NCI-H2081 (cell line): ENCODE measurements at places on chromosomes 2 and 18.
A peak's percentile ranks its signal among the peaks of the same experiment; 100 is the strongest.

- DNase-seq, result no peak
These were observed 138.7 kb downstream of the CERS6 start for GRCh38 chr2:168594778-168595177.

- no peak for DNase-seq
These were observed 64.4 kb upstream of the REV1 start for GRCh38 chr2:99554238-99554637.

- DNase-seq, result peak; percentile 89
These were observed 1347.2 kb upstream of the DDX18 start for GRCh38 chr2:116467243-116467642.

- no peak for DNase-seq
These were observed 27.5 kb upstream of the MARCHF7 start for GRCh38 chr2:159684796-159685195.

- no peak for DNase-seq
These were observed 72.2 kb upstream of the CHRNA1 start for GRCh38 chr2:174836377-174836994.

DNA sequence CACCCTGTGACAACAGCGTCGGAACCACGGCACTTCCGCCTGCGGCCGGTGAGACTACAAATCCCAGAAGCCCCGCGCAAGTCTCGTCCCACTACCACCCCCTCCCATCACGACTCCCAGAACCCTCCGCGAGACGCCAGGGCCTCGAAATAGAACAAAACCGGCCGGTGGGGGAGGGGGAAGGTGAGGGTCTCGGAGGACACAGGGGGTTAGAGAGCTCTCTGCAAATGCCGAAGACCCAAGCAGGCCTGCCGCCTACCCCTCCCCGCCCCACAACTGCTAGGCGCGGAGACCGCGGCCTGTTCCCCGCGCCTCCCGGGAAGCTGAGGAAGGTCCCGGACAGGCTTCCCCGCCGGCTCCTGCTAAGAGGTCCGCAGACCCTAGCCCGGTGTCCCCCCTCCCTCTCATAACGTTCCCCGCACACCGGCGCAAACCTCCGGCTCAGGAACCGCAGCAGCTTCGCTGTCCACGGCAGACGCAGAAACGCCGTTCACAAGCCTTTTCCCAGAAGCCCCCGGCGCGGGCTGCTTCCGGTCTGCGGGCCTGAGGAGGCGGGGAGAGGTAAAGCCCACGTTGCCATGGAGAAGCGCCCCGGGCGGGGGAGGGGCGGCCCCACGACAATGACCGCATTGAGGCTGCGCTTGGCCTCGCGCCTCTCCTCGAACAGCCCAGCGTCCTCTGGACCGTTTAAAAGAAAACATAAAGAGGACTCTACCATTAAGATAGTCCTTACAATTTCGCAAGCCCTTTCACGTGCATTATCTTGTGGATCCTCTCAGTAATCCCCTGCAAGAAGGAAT, at the start of gene ZNF24:
Gene ZNF24, minus strand, starts transcription at position 485 of the 800 bp plus-strand sequence. CDS start 3,770 bp downstream, outside the sequence.
- DNase-seq, result peak; percentile 95

- DNase-seq, result no peak
These were observed 51.0 kb downstream of the PSD4 start for GRCh38 chr2:113224647-113225236.

- no peak for DNase-seq
These were observed 75.1 kb downstream of the ACOXL start for GRCh38 chr2:110807522-110807921.

GRCh38 chr2:226639550-226639949, 160.1 kb downstream of the IRS1 start:
- DNase-seq, result no peak

DNA sequence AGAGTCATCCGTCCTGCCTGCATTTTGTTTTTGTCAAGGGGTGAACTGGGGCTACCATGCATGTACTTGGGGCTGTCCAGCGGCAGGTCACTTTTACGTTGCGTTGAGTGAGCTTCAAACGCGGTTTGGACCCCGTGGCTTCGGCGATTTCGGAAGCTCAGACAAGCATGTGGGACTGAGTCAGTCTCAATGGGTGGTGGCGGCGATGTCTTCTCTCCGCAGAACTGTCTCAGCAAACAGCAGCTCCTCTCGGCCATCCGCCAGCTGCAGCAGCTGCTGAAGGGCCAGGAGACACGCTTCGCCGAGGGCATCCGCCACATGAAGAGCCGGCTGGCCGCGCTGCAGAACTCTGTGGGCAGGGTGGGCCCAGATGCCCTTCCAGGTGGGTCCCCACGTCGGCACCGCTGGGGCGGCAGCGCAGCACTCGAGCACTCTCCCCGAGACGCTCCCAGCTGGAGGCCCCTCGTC, 21.3 kb downstream of the FBLN7 start:
- DNase-seq, result no peak

DNA sequence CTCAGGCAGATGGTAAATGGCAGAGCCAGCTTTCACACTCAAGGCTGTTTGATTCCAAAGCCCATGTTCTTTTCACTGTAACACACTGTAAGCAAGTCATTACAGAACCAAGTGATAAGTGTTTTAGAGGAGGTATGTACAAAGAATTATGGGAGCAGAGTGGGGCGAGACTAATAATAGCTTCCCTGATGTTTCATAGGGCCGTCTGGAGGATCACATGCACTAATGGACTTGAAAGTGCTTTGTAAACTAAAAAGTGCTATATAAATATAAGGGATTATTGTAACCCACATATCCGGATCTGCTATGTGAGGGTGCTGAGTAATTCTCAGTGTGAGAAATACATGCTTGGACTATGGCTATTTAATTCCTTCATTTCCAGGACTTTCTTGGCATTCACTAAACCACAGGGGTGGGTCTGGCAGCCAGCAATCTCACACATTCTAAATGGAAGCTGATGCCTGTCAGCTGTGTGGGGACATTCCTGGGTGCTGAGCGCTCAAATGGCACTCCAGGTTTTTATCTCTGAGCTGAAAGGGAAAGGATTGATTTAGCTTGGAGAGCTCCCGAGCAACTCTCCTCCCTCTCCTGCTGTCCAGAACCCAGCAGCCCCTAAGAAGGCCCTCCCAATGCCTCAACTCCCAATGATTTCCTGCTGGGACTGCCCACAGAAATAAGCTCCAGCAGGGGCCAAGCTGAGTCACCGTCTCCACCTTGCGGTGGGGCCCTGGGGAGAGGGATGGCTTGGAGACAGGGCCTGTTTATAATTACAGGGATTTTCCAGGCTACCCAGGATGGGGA, 222.8 kb downstream of the SOX11 start:
- DNase-seq, result peak; percentile 25

DNA sequence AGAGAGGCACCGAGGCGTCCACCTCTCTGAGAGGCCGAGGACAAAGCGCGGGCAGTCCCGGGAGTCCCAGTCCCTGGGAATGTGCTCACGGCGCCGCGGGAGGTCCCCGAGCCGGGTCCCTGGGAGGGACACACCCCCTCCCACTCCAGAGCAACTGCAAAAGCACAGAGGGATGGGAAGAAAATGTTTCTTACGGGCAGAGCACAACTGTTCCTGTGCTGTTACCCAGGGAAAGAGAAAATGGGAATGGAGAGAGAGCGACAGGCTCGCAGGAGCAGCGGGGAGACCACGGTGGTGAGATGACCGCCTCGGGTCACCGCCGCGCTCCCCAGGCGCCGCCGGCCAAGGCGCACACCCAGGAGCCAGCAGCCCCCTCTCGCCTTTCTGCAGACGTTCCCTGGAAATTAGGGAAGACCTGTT, 1.2 kb upstream of the BCL11A start:
- peak; percentile 45 for DNase-seq

DNA sequence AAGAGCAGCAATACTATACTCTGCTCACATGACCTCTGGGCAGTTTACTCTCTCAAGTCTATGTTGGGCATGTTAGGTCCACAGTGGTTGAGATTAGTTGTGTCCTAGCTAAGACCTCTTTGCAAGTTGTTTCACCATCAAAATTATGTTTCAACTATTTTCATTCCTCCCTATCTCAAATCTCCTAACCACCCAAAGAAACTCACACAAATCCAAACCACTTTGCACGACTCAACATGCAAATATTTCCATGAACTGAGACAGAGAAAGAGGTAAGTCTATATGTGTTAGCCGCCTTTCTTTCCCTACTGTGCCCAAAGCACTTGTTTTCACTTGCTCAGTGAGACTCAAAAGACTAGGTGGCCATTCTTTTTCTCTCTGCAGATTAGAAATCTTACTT, 546.8 kb downstream of the TNS1 start:
- no peak for DNase-seq

DNA sequence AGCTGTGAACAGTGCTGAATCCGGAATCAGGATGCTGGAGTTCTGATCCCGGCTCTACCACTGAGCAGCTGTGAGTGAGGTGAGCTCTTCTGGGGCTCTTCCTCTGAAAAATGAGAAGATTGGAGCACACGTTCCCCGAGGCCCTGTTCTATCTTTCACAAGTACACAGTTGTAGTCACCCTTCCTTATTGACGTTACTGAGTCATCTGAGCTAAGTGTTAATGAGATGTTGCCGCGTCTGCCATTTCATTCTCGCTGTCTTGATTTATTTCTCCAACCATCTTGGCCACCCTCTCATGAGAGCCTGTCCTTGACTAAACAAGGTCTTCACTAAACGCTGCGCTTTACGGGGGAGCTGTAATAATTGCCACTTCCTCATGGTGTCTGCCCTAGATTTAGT, 31.9 kb upstream of the EFR3B start:
- peak; percentile 20 for DNase-seq

GRCh38 chr18:35174093-35174731, 66.6 kb upstream of the ZNF397 start:
- no peak for DNase-seq

- DNase-seq, result no peak
These were observed 212.2 kb downstream of the FHOD3 start for GRCh38 chr18:36509646-36510197.

DNA sequence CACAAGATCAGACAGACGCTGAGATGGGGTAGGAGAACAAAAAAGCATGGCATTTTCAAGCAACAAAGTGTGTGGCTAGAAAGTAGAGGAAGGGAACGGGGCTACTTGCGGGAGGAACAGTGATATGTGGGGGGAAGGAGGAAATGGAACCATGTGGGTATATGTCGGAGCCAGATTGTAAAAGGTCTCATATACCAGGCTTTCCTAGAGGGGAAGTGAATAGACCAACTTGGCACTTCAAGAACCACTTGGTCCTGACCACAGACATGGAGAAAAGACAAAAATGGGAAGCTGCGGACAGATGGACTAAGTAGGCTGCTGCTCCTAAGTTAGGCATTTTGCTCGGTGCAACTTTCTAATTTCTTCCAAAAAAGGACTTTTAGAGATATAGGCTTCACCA, 196.0 kb downstream of the DCC start:
- no peak for DNase-seq

GRCh38 chr2:206824993-206825392, 59.6 kb downstream of the FASTKD2 start:
- no peak for DNase-seq

DNA sequence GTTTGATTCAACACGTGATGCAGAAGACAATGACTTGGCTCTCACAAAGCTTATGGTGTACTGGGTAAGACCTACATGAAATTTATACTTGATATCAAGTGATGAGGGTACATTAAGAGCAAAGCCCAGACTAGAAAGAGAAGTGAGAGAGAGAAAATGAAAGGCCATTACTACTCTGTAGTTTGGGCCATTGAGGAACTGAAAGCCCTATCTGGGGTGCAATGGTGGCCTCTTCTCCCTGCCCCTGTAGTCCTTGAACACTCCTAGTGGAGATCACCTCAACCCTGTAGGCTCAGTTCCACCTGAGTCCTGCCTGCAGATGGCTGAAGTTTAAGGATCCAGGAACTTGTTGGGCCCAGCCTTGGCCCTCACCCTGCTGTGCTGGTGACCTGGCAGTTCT, 569.8 kb upstream of the MEX3C start:
- no peak for DNase-seq

DNA sequence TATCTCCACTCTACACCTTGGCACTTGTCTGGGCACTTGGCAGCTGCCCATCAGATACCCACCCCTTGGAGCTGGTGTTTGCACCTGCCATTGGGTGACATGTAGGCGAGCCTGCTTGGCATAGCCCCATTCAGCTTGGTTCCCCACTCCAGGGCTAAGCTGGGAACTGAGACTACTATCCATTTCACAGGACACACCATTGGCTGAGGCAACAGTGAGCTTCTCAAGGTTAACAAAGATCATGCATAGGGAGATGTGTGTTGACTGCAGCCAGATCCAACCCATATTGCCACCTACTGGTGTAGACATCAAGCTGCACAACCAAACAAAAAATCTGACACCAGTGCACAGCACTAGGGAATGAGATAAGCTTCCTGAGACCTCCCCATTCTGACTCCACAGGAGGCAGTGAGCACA, 1389.8 kb upstream of the TMEFF2 start:
- DNase-seq, result peak; percentile 51

GRCh38 chr2:69724540-69725159, 17.3 kb upstream of the ANXA4 start:
- peak; percentile 67 for DNase-seq

GRCh38 chr2:135709992-135710391, 31.7 kb upstream of the UBXN4 start:
- DNase-seq, result peak; percentile 48

DNA sequence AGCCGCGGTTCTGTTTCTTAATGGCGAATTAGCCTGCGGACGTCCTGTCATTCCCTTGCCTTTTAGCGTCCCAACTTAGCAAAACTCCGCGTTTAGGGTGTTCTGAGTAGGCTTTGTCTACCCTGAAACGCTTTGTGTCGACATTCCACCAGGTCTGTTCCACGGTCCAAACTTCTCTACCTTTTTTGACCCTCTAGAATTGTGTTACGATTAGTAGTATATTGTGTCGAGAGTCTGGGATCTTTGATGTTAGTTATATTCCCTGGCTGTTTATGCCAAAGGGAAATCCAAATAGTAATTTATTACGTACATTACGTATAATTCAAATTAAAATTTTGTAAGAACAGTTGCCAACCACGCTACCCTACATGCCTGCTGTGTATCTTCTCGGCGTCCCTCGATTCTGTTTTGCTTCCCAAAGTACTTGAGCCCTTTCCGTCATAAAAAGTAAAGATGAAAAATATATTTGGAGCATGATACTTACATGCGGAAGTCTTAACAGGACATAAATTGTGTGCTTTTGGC, 495 bp upstream of the TTC32 start:
- DNase-seq, result peak; percentile 57

GRCh38 chr18:9055185-9055584, 47.3 kb upstream of the NDUFV2 start:
- no peak for DNase-seq

- DNase-seq, result no peak
These were observed 5.1 kb downstream of the SULT1C3 start for GRCh38 chr2:108244667-108245414.

GRCh38 chr18:63619661-63620060, 24.4 kb downstream of the SERPINB4 start:
- DNase-seq, result no peak
